ENCODE measurements at places on chromosomes 6 and 20.

DNA sequence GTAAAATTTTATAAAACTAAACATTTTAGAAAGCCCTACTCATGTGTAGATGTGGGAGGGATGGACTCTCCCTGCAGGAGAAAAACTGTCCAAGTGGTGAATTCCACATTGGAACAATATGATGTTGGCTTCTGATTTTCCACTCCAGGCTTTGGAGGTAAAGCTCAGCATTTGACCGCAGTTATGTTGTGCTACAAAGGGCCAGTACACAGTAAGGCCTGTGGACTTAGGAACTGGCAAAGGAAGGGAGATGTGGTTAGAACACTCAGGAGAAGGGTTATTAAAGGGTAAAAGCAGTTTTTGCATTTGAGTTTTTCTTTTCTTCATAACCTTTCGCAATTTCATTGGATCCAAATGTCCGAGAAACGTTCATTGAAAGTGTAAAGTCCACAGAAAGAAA lies 150.3 kb upstream of the SASH1 start:
- peak; percentile 97 for DNase-seq

DNA sequence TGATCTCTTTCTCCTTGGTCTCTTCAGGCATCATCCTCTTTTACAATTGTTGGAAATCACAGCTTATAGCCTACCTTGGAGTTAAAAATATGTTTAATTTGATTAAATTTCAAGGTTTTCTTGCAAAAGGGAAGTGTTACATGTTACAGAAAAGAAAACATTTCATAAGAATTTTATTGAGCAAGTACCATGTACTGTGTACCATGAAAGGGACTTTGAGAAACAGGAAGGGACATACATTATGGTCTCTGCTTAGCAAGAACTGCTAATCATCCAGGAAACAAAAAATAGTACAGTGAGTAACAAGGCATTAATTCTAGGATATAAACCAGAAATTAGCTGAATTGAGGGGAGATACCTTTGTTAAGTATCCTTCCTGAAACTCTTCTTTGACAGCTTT lies 145.3 kb upstream of the SPACA1 start:
- no peak for DNase-seq

GRCh38 chr6:136030131-136030530 lies 178.6 kb downstream of the PDE7B start:
- DNase-seq: no peak

GRCh38 chr20:35888657-35889056 lies 65.6 kb downstream of the SCAND1 start:
- DNase-seq: no peak

- no peak for DNase-seq
Measured at GRCh38 chr6:3581469-3581868, 124.6 kb upstream of the SLC22A23 start.

- DNase-seq: no peak
Measured at GRCh38 chr6:47654255-47654654, 44.1 kb upstream of the ADGRF4 start.

GRCh38 chr6:157233156-157233555 lies 90.2 kb downstream of the TMEM242 start:
- no peak for DNase-seq

- peak; percentile 83 for DNase-seq
Measured at GRCh38 chr20:53872561-53873229, 197.7 kb downstream of the BCAS1 start.

- no peak for DNase-seq
Measured at GRCh38 chr6:21847711-21848480, 254.3 kb downstream of the SOX4 start.

DNA sequence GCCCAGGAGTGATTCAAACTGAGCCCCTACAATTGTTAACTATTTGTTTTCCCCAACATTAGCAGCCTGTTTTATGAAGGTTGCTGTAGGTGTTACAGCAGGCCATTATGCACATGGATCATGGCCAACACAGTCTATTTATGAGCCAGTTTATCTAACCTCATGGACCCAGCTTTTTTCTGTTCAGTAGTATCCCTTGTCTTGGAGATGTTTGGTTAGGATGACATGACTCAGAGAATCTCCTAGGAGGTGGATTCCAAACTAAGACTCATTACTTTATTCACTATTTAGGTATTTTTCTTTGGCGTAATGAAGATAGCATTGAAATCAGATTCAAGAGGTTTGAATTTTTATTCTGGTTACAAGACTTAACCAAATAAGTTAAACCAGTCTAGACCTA lies 62.8 kb upstream of the TFB1M start:
- DNase-seq: peak; percentile 74

- DNase-seq: peak; percentile 45
Measured at GRCh38 chr20:21272279-21272678, 30.9 kb upstream of the XRN2 start.

- no peak for DNase-seq
Measured at GRCh38 chr6:7684843-7685242, 41.1 kb upstream of the BMP6 start.

- DNase-seq: no peak
Measured at GRCh38 chr6:142881761-142882160, 63.2 kb downstream of the HIVEP2 start.

- no peak for DNase-seq
Measured at GRCh38 chr20:35561671-35562070, 19.8 kb downstream of the ERGIC3 start.

GRCh38 chr20:50930139-50930975 lies 880 bp downstream of the ADNP start:
- no peak for DNase-seq

DNA sequence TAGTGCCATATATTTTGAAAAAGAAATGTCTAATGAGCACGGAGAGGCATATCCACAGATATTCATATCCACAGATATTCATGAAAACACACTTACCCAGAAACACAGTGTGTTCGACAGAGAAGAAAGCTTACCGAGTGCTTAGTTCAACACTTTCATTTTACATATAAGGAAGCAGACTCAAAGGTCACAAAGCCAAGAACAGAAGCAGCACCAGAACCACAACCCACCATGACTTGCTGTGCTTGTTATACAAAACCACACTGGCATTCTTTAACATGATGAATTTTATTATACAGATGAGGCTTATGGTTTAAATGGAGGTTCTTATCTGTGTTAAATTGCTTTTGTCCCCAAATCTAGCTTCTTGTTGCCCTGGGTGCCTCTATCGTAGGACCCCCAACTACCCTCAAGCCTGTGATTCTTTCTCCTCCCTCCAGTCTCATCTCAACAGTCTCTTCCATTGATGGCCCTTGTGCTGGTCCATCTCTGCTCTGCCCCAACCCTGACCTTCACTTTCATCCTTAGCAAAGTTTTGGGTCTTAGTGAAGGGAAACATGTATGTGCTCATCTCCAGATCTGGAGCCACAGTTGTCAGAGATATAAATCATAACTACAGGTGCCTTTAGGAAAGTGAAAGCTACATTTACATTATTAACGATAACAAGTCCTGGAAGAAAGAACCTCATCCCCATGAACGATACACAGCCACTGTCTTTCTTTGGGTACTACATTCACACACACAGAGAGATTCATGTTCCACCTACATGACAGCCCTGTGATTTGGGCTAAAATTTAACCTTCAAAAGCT lies 40.0 kb downstream of the SF3B5 start:
- peak; percentile 8 for DNase-seq

DNA sequence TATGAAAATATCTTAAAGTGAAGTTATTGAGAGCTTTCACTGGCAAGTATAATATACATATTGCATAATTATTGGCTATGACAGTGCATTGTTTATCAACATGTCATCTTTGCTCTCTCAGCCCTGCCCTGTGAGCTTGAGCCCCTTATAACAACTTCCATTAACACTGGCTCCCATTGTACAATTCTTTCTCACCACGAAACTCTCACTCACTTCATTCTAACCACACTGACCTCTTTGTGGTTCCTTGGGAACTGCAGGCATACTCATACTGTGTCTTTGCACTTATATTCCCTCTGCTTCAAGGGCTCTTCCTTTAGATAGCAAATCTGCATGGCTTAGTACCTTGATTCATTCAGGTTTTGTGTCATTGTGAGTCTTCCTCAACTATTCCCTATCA lies 411.8 kb downstream of the CDKAL1 start:
- DNase-seq: peak; percentile 49

DNA sequence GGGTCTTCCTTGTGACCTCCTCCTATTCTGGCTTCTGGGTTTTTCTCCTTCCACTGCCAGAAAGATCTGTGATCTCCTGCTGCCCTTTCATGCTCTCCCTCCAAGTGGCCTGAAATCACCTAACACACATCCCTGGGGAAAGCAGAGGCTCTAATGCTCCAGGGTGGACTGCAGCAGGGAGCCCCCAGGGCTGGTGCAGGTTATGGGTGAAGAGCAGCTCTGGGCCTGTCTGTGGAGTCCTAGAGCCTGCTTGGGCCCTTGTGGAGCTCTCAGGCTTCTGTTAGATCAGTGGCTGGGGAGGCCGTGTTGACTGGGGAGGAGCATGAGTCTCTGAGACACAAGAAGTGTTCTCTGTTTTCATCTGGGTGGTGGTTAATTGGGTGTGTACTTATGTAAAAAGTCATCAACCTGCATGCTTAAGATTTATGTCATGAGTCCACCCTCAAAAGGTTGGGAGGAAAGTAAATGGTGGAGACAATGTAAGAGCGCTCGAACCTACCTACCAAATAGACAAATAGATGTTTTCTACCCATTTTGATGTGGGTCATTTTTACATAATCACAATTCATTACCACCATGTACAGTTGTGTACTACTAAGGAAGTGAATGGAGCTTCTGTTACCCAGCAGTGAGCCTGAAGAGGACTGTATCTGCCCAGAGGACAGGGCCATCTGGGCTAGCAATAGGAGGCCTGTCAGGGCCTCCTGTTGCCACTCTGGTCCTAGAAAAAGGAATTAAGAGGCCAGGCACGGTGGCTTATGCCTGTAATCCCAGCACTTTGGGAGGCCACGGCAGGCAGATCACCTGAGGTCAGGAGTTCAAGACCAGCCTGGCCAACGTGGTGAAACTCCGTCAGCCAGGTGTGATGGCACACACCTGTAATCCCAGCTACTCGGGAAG lies 32.0 kb upstream of the RNF8 start:
- DNase-seq: no peak

- DNase-seq: peak; percentile 59
Measured at GRCh38 chr6:73451223-73452106, 632 bp downstream of the CGAS start.

GRCh38 chr6:65700561-65700960 lies 6.5 kb downstream of the EYS start:
- no peak for DNase-seq

GRCh38 chr6:163309491-163310026 lies 105.0 kb upstream of the QKI start:
- DNase-seq: no peak

DNA sequence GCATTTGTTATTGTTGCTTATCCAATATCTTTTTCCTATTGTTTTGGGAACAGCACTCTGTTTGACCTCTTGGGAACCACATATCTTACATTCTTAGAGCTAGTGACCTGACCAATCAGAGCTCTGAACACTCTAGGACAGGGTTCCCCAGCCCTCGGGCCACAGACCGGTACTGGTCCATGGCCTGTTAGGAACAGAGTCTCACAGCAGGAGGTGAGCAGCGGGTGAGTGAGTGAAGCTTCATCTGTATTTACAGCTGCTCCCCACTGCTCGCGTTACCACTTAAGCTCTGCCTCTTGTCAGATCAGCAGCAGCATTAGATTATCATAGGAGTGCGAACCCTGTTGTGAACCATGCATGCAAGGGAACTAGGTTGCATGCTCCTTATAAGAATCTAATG lies 226.0 kb upstream of the TSHZ2 start:
- peak; percentile 50 for DNase-seq

DNA sequence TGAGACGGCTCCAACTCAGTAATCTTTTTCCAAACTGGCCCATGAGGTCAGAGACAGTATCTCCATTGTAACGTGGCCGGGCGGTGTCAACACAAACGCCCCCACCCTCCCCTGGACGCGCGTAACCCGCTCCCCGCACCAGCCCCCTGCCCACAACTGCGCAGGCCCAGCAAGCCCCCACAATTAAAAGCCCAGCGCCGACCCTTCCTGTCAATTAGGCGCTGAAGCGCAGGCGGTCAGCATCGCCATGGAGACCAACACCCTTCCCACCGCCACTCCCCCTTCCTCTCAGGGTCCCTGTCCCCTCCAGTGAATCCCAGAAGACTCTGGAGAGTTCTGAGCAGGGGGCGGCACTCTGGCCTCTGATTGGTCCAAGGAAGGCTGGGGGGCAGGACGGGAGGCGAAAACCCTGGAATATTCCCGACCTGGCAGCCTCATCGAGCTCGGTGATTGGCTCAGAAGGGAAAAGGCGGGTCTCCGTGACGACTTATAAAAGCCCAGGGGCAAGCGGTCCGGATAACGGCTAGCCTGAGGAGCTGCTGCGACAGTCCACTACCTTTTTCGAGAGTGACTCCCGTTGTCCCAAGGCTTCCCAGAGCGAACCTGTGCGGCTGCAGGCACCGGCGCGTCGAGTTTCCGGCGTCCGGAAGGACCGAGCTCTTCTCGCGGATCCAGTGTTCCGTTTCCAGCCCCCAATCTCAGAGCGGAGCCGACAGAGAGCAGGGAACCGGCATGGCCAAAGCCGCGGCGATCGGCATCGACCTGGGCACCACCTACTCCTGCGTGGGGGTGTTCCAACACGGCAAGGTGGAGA lies at the start of the genes HSPA1A and HSPA1L:
Gene HSPA1A, plus strand, starts transcription at position 519 of the 814 bp plus-strand sequence. Its CDS starts 214 bp downstream, at position 733.
Gene HSPA1L, minus strand, starts transcription at position 259 of the 814 bp plus-strand sequence. CDS start 3,311 bp downstream, outside the sequence.
- peak; percentile 94 for DNase-seq

DNA sequence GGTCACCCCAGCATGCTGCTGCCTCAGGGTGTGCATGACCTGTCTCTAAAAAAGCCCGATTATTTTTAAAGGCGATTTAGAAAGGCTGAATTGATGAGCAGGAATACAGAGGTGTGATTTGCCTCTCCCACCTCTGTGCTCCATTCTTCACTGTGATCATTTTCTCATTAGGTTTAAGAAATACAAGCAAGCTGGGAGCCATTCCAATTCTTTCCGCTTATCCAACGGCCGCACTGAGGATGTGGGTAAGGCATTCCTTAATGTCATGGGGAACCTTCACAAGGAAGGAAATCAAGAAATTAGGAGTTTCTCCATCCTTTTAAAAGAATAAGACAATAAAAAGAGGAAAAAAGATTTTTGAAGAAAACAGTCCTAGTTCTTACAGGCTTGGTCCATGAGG lies 55.6 kb upstream of the GNRH2 start:
- DNase-seq: no peak

- peak; percentile 26 for DNase-seq
Measured at GRCh38 chr6:71248878-71249544, 39.6 kb upstream of the OGFRL1 start.

GRCh38 chr6:61585504-61585903 lies 700.5 kb downstream of the KHDRBS2 start:
- DNase-seq: no peak

- peak; percentile 17 for DNase-seq
Measured at GRCh38 chr6:156563714-156564113, 213.5 kb upstream of the ARID1B start.

DNA sequence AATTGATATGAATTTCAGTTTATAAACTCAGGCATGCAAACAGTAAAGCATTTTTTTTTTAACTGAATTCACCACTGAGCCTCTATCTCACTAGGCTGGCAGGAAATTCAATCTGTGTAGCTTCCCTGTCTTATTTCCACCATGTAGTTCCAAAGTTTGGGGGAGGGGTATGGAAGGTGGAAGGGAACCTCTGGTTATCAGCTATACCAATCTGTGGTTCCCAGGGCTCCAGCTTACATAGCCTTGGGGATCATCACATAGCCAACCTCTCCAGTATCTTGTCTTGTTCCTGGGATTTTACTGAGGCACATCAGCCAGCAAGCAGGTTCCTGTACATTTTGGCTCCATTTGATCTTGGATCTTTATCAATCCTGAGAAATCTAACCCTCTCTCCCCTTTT lies 15.6 kb downstream of the RAD21L1 start:
- no peak for DNase-seq

- no peak for DNase-seq
Measured at GRCh38 chr20:54223751-54224150, 15.9 kb downstream of the PFDN4 start.

GRCh38 chr20:16864069-16864468 lies 115.9 kb downstream of the OTOR start:
- peak; percentile 78 for DNase-seq

Data from LHCN-M2 (cell line).